ENCODE measurements at places on chromosomes 11 and 22. TPM values are rescaled to one million over a fixed set of nuclear protein-coding genes. Genes with fewer than 3 reads are reported as not detected.
A peak's percentile ranks its signal among the peaks of the same experiment; 100 is the strongest.

A4GALT gene
- polyA plus RNA-seq: 16.2 TPM

SUSD2 gene
- 18.9 TPM for polyA plus RNA-seq

CASP1 gene
- polyA plus RNA-seq: 4.2 TPM

SGSM1 gene
- 1.9 TPM for polyA plus RNA-seq

DNA sequence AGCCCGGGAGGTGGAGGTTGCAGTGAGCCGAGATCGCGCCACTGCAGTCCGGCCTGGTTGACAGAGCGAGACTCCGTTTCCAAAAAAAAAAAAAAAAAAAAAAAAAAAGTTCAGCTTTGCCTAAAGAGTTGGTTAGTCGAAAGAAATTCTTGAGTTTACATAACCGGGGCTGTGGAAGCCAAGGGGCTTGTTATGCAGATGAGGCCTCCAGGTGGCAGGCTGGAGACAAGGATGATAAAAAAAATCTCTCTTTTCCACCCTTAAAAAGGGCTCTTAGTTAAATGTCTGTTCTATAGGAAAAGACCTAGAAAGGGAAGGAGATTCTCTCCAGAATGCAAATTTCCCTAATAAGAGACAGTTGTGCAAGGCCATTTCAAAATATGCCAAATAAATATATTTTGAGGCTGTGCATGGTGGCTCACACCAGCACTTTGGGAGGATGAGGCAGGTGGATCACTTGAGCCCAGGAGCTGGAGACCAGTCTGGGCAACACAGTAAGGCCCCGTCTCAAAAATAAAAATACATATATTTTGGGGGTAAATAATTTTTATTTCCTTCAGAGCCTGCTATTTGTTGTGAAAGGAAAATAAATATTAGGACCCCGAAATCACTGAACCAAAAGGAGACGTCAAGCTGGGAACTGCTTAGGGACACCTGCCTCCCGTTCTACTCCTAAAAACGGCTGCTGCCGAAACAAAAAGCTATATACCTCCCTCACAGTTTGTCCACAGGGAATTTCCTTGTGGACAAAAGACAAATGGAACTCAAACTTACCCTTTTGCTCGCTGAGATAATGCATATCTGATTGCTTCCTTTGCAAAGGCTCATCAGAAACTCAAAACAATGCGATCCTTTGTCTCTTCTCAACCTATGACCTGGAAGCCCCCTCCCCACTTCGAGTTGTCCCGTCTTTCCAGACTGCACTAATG lies 2.4 kb upstream of the IFITM2 start:
- DNase-seq: no peak

- no peak for DNase-seq
Observed at GRCh38 chr11:796565-797295, 1.4 kb downstream of the SLC25A22 start.

- no peak for DNase-seq
Observed at GRCh38 chr22:44693756-44694155, 8.2 kb upstream of the PRR5 start.

- DNase-seq: no peak
Observed at GRCh38 chr22:48154943-48155240, 1392.4 kb downstream of the TBC1D22A start.

GRCh38 chr11:17778352-17778751 lies 43.8 kb downstream of the KCNC1 start:
- no peak for DNase-seq

GRCh38 chr22:33083212-33083611 lies 25.0 kb upstream of the SYN3 start:
- DNase-seq: no peak

DNA sequence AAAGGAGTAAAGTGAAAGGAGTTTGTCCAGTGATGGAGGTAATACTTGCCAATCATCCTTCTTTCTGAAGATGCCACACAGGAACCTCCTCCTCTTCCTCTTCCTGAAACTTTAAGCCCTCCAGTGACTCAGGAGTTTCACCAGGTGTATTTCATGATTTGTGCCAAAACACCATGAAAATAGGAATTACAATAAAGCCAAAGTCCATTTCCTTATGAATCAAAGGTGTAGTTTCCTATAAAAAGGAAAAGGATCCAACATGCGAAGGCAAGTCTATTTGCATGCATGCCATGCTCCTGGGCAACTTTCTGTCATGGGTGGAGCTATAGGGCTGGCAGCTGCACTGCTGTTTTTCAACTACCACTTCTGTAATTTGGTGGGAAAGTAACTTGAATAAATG lies 9.8 kb upstream of the POU2AF1 start:
- DNase-seq: no peak

DNA sequence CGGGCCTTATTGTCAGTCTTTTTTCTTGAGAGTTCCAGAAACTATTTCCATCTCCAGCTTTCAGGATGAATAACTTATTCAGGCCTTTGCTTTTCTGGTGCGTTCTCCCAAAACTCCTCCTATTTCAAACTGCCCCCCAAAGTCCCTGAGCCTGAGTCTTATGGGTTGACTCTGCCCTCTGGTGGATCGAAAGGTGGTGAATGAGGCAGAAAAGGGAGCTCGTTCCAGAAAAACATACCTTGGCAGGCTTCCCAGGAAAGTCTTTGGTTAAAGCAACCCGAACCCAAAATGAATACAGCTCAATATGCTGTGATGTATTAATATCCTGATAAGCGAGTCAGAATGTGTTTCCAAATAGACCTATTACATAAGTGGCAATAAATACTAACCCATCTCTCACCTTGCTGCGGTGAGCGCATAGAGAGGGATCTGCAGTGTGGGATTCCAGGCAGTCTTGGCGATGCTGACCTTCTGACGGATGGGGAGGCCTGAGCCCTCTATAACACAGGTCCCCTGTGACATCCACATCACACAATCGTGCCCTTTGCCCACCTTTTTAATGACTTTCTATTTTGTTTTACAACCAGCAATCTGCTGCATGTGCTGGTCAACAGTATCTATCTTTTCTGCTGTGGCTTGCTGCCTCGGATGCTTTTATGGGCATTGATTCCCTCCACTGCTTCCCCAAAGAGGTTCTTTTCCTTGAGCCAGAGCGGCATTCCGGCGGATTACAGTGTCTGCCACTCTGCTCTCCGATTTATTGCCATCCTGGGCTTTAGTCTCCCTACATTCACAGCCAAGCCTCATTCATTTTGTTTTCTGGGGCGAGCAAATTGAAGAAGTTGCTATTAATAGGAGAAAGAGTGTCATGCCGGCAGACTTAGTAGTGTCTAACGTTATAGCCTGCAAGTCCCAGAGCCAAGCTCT lies 756.8 kb downstream of the NTM start:
- peak; percentile 43 for DNase-seq

DNA sequence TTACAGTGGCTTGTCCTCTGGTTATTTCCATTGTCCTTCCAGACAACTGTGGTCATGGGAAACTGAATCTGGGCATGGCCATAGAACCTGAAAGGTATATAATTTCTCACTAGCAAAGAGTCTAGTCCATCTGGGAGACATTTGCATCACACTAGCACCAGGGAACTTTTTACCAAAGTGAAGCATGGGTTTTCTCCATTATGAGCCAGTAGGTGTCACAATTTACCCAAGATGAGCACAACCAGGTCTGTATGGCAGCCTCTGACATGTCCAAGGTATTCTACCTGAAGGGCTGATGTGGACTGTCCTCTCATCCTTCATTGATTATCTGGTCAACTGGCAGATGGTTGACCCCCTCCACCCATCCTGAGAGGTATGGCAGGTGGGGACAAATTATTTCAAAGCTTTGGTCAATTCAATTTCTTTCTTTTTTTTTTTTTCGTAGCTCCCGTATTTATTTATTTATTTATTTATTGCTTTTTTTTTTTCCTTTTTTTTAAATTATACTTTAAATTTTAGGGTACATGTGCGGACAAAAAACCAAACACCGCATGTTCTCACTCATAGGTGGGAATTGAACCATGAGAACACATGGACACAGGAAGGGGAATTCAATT lies 425.9 kb downstream of the TMEM135 start:
- DNase-seq: no peak

GRCh38 chr11:104390651-104391050 lies 226.7 kb upstream of the PDGFD start:
- no peak for DNase-seq

GRCh38 chr11:128434818-128435217 lies 152.5 kb downstream of the ETS1 start:
- DNase-seq: no peak

GRCh38 chr11:80144897-80145594 lies 704.2 kb upstream of the TENM4 start:
- DNase-seq: no peak

DNA sequence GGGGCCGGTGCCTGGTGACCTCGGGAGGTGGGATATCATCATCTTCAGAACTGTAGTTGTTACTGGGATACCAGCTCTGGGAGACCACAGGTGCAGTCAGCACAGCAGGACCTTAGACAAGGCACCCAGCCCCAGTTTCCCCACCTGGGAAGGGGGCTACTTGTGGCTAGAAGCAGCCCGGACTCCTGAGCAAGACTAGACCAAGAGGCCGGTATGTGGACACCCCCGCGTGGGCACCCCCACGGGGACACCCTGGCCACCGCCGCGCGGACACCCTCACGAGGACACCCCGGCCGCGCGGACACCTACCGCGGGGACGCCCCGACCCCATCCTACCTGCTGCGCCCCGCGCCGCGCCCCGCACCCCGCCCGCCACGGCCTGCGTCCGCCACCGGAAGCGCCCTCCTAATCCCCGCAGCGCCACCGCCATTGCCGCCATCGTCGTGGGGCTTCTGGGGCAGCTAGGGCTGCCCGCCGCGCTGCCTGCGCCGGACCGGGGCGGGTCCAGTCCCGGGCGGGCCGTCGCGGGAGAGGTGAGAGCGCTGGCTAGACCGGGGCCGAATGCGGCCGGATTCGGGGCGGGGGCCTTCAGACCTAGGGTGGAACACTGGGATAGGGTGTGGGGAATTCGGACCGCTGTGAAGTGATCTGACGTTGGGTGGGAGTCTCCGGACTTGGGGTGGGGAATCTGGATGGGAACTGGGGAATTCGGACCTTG lies at the start of the genes COMT and TXNRD2:
COMT (plus strand) TSS at position 408 of the 718 bp plus-strand sequence. CDS start 20,755 bp downstream, outside the sequence.
TXNRD2 (minus strand) TSS at position 454 of the 718 bp plus-strand sequence; CDS start at position 439, 15 bp downstream.
- no peak for DNase-seq

- no peak for DNase-seq
Observed at GRCh38 chr11:69303427-69303826, 9.5 kb downstream of the MYEOV start.

All from right renal pelvis (tissue), 4 donors.